ENCODE measurements at places on chromosomes 1 and 21.

GRCh38 chr1:39160703-39161102 lies 43.8 kb upstream of the MACF1 start:
- DNase-seq = no peak

GRCh38 chr1:203638103-203638475 lies 11.5 kb downstream of the ATP2B4 start:
- DNase-seq = no peak

DNA sequence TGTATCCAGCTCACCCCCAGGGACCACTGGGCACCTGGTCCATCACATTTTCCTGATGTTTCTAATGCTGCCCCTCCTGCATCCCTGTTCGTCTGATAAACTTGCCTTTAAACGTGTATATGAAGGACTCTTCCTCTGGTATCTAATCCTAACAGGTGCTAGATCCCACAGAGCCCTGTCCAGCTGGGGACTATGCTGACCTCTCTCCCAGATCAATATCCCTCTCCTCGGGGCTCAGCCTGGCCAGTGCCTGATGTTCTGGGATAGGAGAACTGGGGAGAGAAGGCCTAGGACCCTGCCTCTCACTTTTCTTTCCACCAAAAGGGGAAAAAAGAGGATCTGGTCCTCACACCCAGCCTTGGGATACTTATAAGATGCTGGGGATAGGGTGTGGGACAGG lies 1.4 kb upstream of the SLC5A9 start:
- DNase-seq = no peak

DNA sequence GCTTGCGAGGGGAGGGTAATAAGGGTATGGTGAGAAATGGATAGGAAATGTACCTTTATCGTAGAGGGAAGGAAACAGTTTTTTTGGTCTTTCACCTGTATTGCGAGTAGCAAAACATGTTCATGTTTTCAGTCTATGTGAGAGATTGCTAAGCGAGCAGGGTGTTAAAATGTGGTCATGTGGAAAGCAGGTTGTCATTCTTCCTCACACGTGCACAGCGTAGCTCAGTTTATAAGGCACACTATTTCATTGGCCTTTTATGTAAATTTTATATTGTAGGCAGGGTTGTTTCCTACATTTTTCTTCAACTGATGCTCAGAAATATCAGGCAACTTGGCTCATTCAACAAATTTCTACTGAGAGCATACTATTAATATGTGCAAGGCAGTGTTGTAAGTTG lies 18.5 kb upstream of the GNG12 start:
- DNase-seq = no peak

- no peak for DNase-seq
Measured at GRCh38 chr1:178262120-178262500, 168.2 kb downstream of the RASAL2 start.

- no peak for DNase-seq
Measured at GRCh38 chr1:240100371-240100934, 8.8 kb downstream of the FMN2 start.
